ENCODE measurements at places on chromosomes 3 and 15.

GRCh38 chr15:46213551-46213950 lies 578.7 kb downstream of the SQOR start:
- no peak for DNase-seq

GRCh38 chr15:34039790-34040113 lies 748 bp upstream of the AVEN start:
- no peak for DNase-seq

- no peak for DNase-seq
Observed at GRCh38 chr15:59644756-59645155, 12.6 kb downstream of the GTF2A2 start.

DNA sequence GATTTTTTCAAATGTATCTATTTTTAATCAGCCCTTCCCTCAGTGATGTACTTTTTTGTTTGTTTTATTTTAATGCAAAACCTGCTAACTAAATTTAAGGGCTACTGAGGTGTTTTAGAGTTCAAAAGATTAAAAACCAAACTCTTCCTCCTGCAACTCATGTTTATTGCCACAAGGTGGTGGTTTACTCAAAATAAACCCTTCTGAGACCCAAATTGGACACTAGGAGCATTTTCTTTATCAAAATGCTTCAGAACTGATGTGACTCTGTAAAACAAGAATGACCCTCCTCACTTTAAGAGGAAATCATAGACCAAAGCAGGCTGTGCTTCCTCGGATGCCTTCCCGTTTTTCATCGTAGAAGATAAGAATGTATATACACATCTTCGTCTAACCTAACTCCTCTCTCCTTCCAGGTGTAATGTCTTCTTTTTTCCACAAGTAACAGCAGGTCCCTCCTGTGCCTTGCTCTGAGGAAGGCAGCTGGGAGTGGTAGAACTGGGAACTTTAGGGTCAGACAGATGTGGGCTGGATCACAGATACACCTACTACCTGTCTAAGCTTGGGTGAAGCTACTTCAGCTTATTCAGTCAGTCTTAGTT lies 2.9 kb upstream of the NME9 start:
- no peak for DNase-seq

DNA sequence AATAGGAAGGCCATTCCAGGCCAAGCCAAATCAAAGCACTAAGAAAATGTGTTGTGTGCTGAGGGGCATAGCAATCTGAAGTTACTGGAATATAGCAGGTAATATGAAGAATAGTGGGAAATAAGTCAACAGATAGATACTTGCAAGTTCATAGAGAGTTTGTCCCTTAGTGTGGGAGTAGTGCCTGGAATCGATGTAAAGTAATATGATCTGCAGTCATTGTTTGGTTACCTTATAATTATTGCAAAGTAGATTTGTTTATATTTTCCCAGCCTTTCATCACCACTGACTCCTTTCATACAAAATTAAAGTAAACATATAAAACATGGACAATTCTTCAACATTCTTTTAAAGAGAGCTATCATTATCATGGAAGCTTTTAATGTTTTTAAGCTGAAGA lies 420.9 kb upstream of the NECTIN3 start:
- no peak for DNase-seq

- no peak for DNase-seq
Observed at GRCh38 chr15:100895721-100896120, 16.1 kb downstream of the ALDH1A3 start.

DNA sequence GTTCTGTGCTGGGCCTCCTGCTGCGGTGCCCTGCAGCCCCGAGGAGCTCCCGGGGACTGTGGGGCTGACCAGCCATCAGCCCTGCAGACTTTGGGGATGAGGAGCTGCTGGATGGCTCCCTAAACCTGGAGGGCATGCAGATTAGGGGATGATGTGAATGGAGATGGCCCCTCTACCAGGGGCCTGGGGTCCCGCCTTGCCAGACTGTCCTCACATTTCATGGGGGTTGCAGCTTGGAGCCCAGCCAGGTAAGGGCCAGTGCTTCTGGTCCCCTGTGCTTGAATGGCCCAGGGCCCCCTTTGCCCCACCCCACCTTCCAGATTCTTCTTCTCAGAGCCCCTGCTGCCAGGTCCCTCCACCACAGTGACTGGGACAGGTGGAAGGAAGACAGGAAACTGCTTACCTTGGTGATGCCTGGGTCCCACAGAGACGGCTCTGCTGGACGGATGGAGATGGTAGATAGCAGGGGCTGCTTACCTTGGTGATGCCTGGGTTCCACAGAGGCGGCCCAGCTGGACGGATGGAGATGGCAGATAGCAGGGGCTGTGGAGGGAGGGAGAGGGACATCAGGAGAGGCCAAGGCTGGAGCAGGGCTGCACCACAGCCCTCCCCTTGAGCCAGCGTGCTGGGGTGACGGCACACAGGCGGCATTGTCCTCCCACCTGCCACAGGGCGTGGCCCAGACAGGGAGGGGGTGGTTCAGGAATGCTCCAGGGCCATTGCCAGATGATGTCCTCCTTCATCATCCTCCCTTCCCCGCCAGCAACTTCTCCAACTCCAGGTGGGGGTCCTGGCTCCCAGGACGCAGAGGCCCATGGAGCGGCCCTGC lies at the start of gene SPTBN5:
SPTBN5 (minus strand) TSS at position 632 of the 829 bp plus-strand sequence; CDS start at position 76, 556 bp downstream.
- DNase-seq = no peak

- no peak for DNase-seq
Observed at GRCh38 chr3:182331341-182331740, 462.0 kb upstream of the ATP11B start.

DNA sequence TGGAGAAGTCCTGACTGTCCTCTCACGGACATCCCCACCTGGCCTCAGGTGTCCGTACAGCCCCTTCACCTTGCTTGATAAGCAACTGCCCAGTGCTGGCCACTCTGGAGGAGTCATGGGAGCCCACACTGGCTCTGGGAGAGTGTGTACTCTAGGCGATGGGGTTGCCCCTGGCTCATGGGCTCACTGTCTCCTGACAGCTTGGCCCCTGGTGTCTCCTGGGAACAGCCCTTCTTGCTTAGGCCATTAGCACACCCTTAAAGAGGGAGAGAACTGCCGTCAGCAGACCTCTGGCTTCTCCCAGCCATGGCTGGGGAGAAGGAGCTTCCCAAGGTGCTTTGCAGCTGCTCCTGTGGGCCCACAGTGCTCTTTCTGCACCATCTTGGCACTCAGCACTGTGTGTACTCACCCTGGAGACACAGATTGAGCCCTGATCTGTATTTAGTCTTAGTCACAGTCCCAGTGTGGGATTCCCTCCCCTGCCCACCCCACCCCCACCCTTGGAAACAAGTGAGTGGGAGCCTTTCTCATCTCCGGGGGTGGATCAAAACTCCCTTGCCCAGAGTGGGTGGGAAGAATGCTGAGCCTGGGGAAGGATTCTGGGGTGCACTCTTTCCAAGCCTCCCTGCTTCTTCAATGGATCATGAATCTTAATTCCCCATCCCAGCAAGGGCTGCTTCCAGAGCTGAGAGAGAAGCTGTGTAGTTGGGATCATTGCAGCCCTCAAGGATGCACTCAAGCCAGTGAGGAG lies 83.5 kb upstream of the ADPGK start:
- DNase-seq = no peak

DNA sequence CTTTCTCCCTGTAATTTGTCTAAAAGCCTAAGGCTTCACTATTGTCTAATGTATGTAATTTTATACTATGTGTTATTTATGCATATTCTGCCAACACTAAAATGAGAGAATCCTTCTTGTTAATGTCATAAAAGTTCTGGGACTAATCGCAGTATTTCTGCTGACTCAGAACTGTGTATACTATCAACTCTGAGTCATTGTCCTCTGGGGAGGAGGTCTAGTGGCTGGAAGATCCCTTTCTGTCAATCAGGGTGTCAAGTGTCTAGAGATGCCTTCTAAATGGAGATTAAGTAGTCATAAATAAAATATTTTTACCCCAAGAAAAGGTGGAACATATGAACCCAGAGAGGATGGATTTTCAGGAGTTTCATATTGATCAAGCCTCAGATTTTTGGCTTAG lies 473.4 kb downstream of the AGBL1 start:
- DNase-seq = no peak

GRCh38 chr15:93110502-93111040 lies 21.6 kb upstream of the RGMA start:
- DNase-seq = no peak

- DNase-seq = no peak
Observed at GRCh38 chr15:99442252-99442897, 123.4 kb upstream of the MEF2A start.

DNA sequence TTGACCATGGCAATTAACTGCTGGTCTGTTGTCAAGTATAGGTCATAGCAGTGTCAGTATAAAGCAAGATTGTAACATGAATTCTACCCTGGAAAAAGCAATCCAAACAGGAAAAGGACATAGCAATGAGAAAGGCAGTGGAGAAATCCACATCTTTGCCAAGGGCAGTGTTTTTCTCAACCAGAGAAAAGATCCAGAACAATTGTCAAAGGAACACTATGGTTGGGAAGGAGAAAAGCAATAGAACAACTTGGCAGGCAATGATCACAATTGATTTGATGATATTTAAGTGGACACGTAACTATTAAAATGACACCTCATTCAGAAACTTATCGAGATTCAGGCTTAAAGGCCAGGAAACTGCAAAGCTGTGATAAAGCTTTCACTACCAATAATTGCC lies 271.1 kb downstream of the DIPK2A start:
- no peak for DNase-seq

- no peak for DNase-seq
Observed at GRCh38 chr3:152301745-152302181, 33.0 kb downstream of the MBNL1 start.

DNA sequence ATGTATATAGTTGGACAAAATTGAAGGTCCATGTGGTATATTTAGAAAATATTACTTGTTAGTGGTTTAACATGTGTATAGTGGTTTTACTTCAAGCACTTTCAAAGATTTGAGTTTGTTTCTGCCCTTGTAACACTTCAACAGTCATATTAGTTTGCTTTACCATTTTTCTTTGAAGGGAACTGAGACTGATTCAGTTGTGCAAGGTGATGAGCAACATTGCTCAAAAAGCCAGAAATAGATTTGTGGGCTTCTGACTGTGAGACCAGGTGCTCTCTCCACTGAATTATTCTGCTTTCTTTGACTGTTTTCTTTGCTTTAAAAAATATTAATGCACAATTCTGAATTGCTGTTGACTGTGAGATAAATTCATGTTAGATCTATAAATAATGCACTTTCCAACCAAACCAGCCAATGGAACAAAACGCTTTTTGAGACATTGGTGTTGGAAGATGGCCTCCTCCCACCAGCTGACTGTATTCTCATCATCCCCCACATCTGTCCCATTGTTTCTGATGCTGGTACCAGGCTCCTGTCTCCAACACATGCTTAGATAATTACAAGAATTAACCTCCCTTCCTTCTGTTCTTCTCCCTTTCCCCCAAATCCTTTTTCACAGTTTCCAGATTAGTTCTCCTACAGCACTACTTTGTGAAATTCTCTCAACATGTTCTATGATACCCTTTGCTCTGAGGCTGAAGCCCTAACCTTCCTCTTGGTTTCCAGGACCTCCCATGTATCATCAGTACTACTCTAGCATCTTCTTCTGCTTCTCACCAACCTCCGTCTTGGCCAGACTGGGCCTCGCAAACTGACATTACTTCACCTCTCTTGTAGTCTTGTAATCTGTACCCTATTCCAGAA lies 27.9 kb downstream of the PLCL2 start:
- no peak for DNase-seq

- DNase-seq = no peak
Observed at GRCh38 chr15:56639631-56640030, 93.7 kb downstream of the ZNF280D start.

- DNase-seq = no peak
Observed at GRCh38 chr15:37058316-37058985, 41.9 kb downstream of the MEIS2 start.

DNA sequence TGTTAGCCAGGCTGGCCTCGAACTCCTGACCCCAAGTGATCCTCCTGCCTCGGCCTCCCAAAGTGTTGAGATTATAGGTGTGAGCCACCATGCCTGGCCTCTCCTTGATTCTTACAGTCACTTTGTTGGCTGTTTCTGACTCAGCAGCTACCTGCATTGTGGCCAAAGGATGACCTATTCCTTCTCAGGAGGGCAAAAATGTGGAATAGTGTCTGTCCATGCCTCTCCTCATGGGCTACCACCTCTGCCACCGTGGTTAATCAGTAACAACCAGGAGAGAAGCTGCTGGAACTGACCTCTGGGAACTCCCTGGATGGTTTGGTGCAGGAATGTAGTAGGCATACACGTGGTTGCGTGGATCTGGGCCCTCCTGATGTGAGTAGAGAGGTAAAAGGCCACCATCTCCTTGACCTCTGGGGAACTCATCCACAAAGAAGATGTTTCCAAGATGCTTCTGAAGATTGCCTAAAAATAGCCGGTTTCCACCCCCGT lies 63.3 kb downstream of the FLNB start:
- DNase-seq = no peak

DNA sequence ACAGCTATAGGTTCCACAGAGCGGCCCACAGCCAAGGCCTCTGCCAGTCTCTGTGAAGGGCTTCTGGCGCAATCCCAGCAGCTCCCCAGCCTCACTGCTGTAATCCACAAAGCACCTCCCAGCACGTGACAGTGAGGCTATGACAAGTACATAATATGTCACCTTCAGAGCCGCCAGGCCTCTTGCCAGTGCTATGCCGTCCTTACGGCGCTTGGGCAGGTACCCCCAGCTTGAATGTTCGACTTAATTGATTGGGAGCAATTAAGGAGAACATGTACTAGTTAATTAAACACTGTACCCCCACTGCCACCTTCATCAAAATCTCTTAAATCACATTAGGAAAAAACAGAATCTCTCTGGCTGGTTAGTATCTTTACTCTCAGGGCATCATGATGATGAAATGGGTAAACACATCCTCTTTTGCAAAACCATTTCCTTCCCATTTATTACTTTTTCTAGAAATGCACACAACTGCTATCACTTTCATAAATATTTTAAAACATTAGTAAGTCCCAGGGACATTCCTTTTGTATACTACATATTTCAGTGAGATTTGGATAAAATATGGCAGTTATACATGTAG lies 169.9 kb downstream of the XXYLT1 start:
- DNase-seq = no peak

GRCh38 chr3:71528816-71529215 lies 54.7 kb downstream of the FOXP1 start:
- DNase-seq = no peak

GRCh38 chr3:188594139-188594538 lies 440.2 kb downstream of the LPP start:
- DNase-seq = no peak

- DNase-seq = no peak
Observed at GRCh38 chr3:99678023-99678422, 39.6 kb downstream of the COL8A1 start.

DNA sequence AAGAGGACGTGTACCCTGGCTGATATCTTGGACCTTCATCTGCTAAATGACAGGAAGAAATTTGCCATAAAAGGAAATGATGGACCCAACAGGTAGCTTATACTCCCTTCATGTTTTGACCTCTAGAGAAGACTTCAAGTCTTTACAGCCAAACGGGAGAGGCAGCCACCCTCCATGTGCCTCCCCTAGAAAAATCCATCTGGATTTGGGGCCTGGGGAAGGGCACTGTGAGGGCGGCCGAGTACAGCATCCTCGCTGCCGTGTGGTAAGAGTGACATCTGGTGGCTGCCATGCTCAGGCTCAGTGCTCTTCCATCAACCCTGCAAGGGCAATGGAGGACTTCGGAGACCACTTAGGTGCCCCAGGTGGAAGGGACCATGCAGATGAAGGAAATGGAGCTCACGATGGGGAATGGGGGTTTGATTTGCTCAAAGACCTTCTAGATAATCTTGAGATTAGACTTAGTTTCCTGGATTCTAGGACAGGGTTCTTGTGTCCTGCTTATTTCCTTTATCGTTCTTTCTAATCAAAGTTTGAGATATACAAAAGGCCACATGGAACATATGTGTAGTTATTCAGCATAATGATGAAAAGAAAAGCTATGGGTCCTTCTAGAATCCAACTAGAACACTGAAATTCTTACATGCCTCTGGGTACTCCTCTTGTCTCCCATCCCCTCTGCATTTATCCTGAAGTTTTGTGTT lies 44.4 kb downstream of the AQP9 start:
- no peak for DNase-seq

Data from stimulated activated CD8-positive, alpha-beta memory T cell treated with anti-CD3 and anti-CD28 coated beads, Interleukin-15, amount 100 ng/mL, for 4 hours (primary cell).